ENCODE measurements at places on chromosomes 2 and 18.
A peak's percentile ranks its signal among the peaks of the same experiment; 100 is the strongest.

DNA sequence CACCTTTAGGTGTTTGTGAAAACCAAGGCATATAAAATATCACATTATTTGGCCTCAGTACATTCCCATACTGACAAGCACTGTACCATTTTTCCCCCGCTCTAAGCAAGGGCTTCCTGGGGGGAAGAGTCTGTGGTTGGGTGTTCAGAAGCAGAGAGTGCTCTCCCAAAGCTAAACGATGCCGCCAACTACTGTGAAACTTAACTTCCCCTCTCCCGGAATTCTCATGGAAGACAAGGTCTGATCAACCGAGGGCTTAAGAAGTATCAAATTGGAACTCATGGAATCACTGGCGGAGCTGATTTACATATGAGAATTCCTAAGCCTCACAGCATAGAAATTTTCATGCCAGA, 433 bp upstream of the MFF start:
- peak; percentile 10 for DNase-seq

DNA sequence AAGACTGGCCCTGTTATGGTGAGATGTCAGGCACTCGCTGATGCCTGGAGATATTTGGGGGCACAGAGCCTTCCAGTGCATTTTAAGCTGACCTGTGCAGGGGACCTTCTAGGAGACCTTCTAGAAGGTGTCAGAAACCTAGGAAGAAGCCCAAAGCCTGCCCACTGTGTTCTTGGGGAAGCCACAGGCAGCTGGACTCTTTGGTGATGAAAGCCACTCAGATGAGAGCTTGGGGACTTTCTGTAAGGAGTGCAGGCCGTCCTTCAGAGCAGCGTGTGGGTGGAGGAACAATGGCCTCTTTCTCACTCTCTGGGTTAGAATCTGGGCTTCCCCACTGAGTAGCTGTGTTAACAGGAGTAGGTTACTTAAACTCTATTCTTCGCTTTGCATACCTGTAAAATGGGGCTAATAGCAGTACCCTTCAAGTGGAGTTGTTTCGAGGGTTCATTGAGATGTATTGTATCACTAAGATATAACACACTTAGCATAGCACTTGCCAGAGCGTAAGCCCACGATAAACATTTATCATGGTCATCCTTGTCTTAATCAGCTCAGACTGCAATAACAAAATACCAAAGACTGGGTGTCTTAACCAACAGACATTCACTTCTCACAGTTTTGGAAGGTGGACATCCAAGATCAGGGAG, 322.3 kb upstream of the EPAS1 start:
- no peak for DNase-seq

DNA sequence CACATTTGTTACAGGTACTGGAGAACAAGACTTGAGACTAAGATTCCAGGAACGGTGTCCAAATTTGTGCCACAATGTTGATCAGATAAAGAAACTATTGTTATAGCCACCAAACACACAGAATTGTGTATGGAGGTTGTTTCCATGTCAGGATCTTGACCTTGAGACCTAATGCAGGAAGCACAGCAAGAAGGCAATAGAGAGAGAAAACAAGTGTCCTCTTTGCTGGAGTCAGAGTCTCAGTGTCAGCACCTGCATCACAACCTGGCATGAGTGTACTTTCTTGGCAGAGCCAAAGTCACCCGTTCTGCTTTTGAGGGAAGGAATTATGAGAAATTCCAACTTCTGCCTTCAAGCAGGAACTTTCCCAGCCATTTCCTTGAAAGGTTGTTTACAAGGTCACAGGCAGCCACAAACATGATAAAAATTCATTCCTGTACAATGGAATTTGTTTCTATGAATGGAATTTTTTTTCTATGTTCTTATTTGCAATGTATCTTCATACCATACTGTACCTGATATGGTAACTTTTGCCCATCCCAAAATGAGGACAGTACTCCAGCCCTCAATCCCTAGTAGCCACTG, 118.4 kb downstream of the PKP4 start:
- no peak for DNase-seq

GRCh38 chr18:23574611-23575308, 11.5 kb downstream of the NPC1 start:
- no peak for DNase-seq

- no peak for DNase-seq
These were observed 48.1 kb downstream of the CYTIP start for GRCh38 chr2:157395811-157396210.

DNA sequence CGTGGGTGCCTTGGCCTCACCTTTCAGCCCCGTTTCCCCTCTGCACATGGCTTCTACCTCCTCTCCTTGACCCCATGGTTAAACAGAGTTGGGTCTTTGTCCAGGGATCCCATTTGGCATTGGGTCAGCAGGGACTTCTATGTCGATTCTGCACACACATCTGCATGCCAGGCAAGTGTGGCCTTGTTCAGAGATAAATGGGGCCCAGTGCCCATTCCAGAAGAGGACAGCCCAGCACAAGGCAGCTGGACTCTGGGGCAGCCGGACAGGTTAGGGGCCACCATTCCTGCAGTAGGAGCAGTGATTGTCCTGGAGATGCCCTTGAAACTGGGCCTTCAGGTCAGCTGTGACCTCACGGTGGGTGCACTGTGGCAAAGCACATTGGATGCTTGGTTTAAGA, 13.1 kb downstream of the CABLES1 start:
- no peak for DNase-seq

- no peak for DNase-seq
These were observed 265.9 kb downstream of the NUP35 start for GRCh38 chr2:183390109-183390508.

GRCh38 chr18:10234281-10234680, 220.2 kb upstream of the APCDD1 start:
- DNase-seq: no peak

DNA sequence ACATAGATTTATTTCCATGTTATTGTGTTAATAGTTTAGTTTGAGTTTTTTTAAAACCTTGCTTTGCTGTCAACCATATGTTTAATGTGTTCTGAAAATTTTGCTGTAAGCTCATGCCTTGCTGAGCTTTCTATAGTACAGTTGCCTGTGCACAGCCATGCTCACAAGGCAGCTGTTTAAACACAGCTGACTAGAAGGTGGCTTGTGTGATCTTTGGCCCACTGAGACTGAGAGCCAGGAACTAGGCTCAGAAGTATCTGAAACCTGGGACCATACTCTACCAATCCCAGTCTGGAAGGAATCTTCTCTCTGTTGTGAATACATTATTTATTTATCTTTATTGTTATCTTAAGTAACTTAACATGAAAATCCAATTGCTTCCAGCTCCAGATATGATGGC, 350.5 kb downstream of the KIAA1328 start:
- DNase-seq: no peak

- DNase-seq: no peak
These were observed 5.1 kb upstream of the CALCRL start for GRCh38 chr2:187453078-187453641.

DNA sequence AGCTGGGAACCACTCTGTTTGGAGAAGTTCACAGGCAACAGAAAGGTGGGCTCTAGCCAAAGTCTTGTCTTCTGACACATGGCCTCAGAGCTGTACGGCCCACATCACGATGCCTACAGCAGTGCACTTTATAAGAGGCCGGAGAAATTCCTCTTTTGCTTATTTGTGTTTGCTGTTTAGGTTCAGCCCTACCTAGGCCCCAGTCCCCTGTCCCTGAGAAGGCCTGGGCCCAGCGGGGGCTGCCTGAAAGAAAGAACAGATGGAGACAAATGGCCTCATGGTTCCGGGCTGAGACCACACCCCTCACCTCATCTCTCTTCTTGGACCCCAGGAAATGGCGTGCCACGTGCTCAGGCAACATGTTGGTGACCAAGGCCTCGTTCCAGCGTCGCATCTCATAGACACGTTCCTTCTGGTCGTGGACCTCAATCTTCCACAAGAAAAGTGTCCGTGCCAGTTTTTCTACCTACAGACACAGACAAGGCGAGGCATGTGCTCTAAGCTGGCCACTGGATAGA, 30.9 kb downstream of the CENPO start:
- no peak for DNase-seq

- DNase-seq: no peak
These were observed 185.8 kb downstream of the PDE11A start for GRCh38 chr2:177886824-177887223.

DNA sequence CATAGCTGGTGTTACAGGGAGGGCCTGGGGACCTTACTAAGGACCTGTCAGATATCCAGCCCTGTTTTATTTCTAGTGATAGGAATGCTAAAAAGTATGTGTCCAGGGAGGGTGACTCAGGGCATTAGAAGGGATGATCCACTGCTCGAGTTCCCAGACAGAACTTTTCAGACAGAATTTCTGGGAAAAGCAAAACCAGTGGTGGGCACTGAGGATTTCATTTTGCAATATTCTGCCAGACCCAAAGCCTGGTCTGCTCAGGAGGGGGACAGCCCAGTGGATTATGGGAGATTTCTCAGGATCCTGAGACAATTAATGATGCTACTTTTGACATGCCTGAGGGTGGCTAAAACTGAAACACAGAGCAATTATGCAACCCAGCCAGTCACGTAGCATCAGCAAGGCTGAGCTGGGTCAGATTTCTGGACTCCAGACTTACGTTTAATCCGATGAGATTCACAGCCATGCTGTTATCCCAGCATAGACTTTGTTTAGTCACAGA, 4.7 kb upstream of the KCNE4 start:
- peak; percentile 73 for DNase-seq

DNA sequence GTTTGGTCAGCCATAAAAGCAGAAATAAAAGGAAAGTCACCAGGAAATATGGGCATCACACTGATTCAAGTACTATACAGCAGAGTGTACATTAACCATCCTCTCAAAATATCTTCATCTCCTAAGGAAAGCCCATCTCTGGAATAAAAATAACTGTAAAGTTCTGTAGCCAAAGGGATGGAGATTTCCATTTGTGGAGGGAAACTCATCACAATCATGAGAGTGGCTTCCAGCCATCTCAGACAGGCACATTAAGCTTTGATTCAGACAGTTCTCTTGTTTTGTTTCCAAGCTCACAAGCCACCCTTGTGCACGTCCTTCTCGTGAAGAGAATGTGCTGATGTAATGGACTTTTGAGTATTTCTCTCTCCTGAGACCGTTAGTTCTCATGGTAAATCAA, 695.5 kb downstream of the LRRTM4 start:
- DNase-seq: no peak

- DNase-seq: no peak
These were observed 10.7 kb downstream of the RMP24 start for GRCh38 chr18:35983147-35983546.

DNA sequence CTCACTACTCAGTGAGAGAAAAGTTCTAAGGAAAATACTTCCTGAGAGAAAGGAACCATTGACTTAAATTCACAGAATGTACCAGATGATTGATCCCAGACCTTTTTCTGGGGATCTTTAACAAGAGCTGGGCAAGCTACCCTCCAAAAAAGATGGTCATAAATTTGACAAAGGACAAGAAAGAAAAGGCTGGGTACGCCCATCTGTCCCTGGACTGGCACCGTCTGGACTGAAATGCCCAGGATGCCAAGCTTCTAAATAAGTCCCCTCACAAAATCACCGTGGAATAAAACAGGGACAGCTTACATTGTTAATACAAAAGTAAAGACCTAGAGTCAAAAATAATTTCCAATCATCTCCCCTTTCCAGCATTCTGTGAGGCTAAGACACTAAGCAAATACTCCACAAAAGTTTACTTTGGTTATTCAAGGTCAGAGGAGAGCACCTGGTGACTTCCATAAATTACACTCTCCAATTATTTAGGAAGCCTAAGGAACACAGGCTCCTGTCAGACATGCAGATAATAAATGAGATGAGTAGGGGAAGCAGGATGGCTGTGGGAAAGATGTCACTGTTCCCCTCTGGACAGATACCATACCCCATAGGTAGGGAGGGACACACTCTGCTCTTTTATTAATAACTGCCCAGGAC, 69.9 kb downstream of the UXS1 start:
- DNase-seq: no peak

- no peak for DNase-seq
These were observed 373.6 kb upstream of the ST6GAL2 start for GRCh38 chr2:107259408-107260195.

DNA sequence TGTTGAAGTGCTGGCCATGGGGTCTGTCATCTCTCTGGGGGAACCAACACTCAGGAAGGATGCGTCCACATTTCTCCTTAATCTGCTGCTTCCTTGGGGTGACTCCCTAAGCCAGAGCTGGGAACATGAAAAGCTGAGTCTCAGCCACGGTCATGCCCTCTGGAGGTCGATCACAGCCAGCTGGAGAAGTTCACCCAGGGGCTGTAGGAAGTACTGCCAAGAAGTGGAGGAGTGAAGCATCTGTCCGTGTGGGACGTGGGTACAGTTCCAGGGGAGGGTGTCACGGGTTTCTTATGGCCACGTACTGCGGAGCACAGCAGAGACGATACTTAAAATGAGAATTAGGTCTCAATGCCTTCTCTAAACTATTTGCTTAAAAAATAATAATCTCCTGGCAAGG, 42.4 kb upstream of the IGFBP2 start:
- no peak for DNase-seq

DNA sequence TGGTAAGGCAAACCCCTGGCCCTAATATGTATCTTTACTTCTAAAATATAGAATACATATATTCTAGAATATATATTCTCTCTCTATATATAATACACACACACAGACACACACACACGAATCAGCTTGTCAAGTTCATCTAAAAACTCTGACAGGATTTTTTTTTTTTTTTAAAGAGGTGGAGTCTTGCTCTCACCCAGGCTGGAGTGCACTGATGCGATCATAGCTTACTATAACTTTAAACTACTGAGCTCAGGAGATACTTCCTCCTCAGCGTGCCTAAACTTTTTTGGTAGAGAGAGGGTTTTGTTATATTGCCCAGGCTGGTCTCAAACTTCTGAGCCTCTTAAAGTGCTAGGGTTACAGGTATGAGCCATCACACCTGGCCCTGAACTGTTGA, 45.2 kb downstream of the DOK1 start:
- no peak for DNase-seq

GRCh38 chr2:27965841-27966240, 75.3 kb downstream of the BABAM2 start:
- no peak for DNase-seq

- no peak for DNase-seq
These were observed 41.9 kb downstream of the LHCGR start for GRCh38 chr2:48713647-48714046.

GRCh38 chr2:12046641-12047040, 300.2 kb downstream of the LPIN1 start:
- peak; percentile 67 for DNase-seq

DNA sequence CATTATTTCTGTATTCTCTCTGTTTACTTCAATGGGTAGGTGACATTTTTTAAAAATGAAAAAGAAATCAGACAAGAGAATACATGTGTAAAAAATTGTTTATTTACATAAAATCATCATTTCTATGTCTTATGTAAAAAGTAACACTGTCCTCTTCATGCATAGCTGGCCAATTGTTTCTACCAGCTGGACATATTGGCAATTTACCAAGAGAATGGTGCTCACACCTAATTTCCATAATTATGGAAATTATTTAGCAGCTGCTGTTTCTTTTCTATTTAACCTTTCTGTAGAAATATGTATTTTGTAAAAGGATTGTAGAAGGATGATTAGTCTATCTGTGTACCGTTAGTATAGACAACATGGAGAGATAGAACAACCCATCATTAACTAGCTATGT, 791.9 kb downstream of the TRIB2 start:
- no peak for DNase-seq
